ENCODE measurements at places on chromosomes 16 and 17.

DNA sequence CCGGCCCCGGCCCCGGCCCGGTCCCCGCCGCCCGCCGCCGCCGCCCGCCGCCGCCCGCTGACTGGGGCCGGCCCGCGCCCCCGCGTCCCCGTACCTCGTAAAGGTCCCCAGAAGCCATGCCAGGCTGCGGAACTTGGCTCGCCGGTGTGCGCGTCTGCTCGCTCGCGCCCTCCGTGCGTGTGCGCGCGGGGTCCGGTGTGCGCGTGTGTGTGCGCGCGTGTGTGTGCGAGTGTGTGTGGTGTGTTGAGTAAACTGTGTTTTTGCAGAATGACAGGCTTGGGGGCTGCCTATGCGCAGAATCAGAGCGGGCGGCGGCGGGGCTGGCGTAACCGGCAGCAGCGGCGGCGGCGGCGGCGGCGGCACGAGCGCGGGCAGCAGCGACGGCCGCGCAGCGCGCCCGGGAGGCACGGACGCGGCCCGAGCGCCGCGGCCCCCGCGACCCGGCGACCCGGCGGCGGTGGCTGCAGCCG lies 307 bp downstream of the CDYL2 start:
- DNase-seq: no peak

- no peak for DNase-seq
These were observed 364.0 kb downstream of the CA10 start for GRCh38 chr17:51794466-51794865.

DNA sequence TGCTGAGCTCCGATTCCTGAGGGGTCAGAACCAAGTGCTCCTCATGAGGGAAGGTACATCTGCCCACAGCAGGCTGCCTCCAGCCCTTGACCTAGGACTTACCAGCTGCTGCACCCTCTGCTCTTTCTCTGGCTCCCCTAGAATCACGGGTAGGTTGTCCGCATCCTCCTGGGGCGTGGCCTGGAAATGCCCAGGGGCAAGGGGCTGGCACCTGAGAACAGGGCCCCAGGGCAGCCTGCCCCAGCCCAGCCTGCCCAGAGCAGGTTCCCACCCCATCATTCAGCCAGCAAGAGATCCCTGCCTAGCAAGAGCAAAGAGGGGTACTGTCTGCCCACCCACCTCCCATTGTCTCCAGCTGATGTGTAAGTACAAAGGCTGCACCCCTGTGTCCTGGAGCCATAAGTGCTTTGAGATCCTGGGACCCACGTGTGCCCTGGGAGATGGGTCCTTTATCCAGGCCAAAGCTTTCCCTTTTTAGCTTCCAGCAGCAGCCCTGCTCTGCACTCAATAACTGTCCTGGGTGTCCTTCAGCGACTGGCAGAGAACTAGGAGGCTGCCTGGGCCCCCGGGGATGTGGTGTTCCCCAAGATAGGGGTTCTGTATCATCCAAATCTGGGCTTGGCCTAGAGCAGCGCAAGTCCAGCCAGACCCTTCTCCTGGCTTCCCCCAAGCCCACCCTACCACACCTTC lies 5.1 kb downstream of the TSPOAP1 start:
- DNase-seq: no peak

GRCh38 chr16:69328854-69329316 lies 1.5 kb downstream of the PDF start:
- no peak for DNase-seq

DNA sequence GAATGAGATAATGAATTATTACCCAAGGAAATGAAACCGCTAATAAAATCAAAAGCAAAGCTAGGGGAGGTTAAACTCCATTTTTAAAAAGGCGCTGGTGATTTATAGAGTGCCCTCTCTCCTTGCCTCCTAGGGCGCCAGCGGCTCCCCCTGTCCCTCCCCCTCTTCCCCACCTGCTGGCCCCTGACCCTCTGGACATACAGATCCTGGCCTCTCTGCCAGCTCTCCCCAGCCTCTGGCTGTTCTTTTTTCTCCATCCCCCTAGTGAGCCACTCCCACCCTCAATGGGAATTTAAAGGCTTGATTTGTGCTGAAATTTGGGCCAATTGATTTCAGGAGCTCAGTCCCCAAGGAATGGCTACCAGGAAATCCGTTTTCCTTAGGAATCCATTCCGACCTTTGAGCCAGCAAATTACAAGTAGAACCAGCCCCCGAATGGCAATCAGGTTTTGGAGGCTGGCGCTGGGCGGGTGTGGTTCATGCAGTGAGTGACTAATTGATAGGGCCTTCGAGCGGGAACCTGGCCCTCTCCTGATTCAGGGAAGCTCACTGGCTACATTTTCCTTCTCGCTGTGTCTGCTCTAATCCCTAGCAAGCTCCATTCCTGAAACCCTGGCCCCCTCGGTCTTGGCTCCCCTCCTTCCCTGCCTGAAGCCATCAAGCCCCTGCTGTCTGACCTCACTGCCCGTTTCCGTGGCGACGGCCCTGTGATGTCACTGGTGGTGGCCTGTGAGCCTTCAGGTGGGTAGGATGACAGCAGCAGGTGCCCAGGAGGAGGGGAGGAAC lies 141.9 kb upstream of the SDK2 start:
- no peak for DNase-seq

- DNase-seq: no peak
These were observed 5.8 kb downstream of the PRSS22 start for GRCh38 chr16:2852003-2852730.

GRCh38 chr17:1109606-1110540 lies 69.9 kb downstream of the ABR start:
- no peak for DNase-seq

DNA sequence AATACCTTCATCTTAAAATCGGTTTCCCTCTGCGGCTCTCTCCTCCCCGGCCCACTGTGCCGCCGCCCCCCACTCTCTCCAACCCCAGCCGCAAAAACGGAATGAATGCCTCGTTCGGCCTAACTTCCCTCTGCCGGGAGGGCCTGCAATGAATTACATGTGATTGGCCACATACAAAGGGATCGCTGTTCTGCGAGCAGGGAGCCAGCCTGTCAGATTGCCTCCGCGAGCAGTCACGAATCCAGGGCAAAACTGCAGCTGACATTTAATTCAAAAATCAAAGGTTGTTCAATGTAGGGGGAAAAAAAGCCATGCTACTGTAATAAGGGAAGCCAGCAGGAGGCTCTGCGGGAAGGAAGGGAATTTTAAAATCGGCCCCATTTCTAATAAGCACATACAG lies 84.9 kb downstream of the TBC1D16 start:
- DNase-seq: no peak

DNA sequence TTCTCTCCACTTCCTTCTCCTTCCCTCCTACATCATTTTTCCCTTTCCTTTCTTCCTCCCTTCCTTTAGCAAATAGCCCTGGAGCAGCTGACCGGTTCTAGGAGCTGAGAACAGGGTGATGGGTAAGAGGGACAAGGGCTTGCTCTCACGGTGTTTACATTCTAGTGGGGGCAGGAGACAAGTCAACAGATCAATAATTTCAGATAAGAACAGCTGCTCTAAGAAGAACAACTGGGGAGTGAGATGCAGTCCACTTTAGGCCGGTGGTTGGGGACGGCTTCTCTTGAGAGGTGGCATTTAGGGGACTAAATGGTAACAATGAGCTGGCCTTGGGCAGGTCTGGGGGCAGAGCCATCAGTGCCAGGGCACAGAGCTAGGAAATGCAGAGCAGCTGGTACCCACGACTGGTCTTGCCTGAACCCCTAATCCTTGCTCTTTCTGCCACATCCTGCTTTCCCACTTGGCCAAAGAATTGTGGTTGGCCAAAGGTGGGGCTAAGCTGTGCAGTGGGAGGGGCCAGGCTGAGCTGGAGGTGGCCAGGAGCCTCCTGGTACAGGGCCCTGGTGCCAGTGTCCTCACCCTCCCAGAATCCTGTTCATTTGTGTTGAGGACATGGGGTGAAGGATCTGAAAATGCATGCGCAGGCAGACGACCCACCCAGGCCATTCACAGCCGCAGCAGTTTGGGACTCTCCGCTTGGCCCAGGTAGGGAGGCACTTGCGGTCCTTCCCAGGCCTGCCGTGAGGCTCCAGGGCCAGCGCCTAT lies 17.7 kb downstream of the CBX4 start:
- no peak for DNase-seq

DNA sequence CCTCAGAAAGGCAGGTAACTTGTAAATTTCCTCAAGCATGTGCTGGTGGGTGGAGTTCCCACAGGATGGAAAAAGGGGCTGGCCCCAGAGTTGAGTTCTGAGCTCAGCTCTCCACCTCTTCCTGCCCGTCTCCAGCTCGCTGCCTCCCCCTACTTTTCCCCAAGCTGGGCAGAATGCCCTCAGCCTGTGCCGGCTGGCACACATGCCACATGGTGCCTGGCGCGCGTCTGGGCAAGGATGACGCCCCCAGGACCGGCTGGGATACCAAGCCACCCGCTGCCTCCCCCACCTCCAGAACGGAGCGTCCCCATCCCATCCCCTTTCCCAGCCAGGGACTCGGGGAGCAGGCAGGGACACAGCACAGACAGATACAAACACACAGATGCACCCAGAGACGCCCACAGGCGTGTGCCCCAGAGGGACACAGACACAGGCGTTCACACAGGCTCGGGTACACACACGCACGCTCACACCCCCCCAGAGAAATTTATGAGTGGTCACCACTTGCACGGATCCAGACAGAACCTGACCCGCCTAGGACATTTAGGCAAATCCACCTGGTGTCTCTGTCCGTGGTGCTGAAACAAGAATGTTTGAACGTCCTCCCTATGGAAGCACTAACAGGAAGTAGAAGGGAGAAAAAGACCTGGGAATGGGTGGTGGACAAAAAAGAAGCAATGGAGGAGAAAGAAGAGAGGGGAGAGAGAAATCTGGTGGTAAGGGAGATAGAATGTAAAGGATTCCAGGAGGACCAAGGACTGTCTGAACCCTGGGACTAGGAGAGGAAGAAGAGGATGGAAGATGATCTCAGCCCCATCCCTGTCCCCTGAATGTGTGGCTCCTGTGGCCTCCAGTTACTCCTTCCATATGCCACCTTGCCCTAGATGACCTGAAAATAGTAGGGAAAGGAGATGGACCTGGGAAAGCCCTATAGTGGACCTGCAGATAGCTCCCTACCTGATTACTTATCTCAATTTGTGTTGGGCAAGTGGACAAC lies 15.5 kb downstream of the NEUROD2 start:
- no peak for DNase-seq

DNA sequence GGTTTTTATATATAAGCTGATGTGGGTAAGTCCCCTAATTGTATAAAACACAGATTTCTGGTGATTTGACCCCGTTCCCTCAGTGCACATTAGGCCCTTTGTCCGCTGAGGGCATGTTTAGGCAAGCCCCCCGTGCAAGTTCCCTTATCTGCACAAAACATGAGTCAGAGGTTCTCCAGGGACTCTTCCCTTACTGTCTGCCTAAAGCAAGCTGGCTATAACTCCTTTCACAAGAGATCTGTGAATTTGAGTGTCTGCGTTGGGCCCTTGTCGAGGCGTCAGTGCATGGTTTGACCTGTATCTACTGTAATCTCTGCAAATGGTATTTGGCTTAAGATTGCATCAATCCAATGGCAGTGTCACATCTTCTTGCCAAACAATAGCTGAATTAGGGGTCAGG lies 712.8 kb downstream of the CDH8 start:
- no peak for DNase-seq

- no peak for DNase-seq
These were observed 350.8 kb upstream of the HSBP1 start for GRCh38 chr16:83456934-83457333.

DNA sequence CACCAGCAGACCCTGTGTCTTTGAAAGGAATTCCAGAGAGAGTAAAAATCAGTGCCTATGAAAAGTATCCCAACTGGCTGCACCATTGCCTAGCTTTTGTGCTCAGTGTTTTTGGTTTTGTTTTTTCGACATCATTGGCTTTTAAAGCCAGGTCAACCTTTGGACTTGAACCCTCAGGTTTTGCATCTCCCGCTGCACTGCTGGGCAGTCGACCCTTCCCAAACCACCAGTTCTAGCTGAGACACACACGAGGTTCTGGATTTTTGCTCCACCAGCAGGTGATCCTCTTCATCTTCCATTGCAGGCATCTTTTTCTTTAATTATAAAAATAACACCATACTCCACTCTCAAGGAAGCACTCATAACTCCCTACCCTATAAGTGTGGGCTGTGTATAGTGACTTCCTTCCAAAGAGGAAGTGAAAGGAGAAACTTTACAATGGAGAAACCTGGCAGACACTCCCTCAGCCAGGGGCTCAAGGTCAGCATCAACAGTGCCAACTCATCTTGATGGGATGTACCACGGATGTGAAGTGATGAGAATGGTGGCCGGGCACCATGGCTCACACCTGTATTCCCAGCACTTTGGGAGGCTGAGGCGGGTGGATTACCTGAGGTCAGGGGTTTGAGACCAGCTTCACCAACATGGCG lies 57.8 kb downstream of the BMERB1 start:
- no peak for DNase-seq

GRCh38 chr16:85735225-85735635 lies 15.7 kb downstream of the C16orf74 start:
- no peak for DNase-seq

GRCh38 chr17:74822939-74823367 lies 36.7 kb downstream of the GRIN2C start:
- DNase-seq: no peak
